ENCODE measurements at places on chromosomes 4 and X. TPM values are rescaled to one million over a fixed set of nuclear protein-coding genes. Genes with fewer than 3 reads are reported as not detected.
A peak's percentile ranks its signal among the peaks of the same experiment; 100 is the strongest.

DNA sequence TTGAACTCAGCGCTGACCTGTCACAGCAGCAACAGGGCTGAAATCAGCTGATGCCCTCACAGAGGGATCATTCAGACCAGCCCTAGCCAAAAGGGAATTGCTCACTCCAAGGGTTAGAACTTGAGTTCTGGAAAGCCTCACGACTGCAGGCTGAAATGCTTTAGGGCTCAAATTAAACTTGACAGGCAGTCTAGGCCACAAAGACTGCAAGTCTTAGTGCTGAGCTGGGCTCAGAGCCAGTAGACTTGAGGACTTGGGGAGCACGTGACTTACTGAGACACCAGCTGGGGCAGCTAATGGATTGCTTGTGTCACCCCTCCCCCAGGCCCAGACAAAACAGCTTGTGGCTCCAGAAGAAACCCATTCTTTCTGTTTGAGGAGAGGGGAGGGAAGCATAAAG lies 119.0 kb upstream of the SLC6A14 start:
- peak; percentile 37 for DNase-seq

- DNase-seq: no peak
Measured at GRCh38 chr4:84956014-84956413, 10.5 kb downstream of the WDFY3 start.

The EDA gene
- 19.1 TPM for total RNA-seq

GRCh38 chr4:37685823-37686372 lies 278 bp downstream of the RELL1 start:
- peak; percentile 81 for DNase-seq

GRCh38 chr4:58301376-58301999 lies 1191.3 kb upstream of the IGFBP7 start:
- DNase-seq: peak; percentile 20

GRCh38 chrX:17403189-17403691 lies 28.2 kb downstream of the NHS start:
- peak; percentile 4 for DNase-seq

The ASB12 gene
- not detected for total RNA-seq

The SYTL4 gene
- total RNA-seq: 1.2 TPM

DNA sequence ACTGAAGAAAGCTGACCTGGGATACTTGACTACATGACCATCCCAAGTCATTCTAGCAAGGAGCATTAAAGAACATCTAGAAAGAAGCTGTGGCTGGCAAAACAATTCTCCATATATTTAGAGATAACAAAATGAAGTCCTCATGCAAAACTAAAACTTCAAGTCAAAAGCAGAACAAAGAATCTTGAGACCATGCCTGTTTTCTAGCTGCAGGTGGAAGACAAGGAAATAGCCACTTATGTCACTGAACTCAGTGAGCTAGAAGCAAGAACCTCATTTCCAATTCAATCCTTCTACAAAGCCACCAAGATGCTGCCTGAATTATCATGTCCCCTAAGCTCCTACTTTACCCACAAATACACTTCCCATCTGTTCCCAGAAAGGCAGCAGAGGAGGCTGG lies 13.8 kb downstream of the USP46 start:
- no peak for DNase-seq

DNA sequence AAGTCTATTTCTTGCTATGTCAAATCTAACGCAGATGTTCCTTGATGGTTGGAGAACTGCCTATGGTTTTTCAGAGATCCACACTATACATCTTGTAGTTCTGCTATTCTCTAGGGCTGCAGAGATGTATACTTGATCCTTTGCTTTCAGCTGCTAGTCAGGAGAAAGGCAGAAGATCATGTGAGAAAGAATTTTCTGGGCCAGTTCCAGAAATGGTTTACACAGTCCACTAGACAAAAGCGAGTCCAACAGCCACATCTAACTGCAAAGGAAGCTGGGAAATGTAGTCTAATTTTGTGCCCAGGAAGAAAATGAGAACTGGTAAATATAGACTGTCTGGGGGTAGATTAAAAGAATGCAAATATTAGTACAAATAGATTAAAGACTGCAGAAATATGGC lies 394.3 kb upstream of the SLIT2 start:
- peak; percentile 31 for DNase-seq

GRCh38 chr4:171812333-171812664 lies 905 bp upstream of the GALNTL6 start:
- DNase-seq: no peak

The FNIP2 gene
- 53.2 TPM for total RNA-seq

DNA sequence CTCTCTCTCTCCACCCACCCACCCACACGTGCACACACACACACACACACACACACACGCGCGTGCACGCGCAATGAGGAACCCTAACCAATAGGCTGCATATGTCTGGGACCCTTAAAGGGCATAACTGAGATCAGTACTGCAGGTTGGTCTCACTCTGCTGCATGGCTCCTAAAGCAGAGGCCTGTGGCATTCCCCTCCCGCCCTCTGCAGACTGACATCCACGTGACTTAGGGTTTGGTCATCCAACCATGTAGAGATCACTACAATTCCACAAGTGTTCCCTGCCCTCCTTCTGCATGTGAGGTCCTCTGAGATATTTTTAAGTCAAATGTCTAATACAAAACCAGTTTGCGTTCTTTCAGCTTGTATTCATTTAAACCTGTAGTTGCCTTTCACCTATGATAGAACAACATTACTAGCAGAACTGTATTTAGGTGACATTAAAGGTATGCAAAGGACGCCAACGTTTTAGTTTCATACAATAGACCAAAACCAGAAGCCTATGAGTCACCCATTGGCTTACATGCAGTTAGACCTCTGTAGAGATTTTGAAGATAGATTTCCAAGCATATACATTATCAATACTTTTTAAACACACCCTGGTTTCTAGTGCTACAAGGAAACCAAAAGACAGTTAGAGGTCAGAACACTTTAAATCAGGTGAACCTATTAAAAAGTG lies 10.1 kb downstream of the XAGE5 start:
- no peak for DNase-seq

DNA sequence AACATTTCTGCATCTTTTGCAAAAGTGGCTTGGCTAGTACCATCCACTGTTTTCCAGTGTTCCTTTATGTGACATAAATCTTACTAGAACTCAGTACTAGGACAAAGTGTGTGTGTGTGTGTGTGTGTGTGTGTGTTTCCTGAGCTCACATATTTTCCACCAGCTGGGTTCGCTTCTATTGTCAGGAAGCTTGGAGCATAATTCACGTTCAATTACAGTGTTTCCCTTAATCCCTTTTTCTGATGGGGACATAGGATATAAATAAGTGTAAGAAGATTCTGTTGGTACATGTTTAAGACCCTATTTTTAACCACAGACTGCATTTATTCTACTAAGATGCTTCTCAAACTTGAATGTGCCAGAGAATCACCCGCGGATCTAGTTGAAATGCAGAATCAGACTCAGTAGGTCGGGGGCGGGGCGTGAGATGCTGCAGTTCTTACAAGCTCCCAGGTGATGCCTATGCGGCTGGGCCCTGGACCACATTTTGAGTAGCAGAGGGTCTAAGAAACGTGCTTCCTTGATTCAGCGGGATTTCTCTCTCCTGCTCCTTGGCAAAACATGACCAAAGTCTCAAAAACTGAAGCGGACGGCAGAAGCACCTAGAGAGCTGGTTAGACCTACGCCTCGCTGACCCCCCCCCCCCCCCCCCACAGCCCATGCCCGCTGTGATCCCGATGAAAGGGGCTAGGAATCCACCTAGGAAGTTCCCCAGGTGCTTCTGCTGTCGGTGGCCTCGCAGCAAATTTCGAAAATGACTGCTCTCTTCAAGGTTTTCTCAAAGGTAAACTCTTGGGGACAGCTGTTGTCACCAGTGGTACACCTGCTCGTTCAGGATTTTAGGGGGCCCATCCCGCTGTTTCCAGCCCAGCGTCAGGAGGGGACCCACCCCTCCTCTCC lies 797 bp downstream of the CD99L2 start:
- peak; percentile 58 for DNase-seq

- no peak for DNase-seq
Measured at GRCh38 chr4:16431866-16432265, 205.6 kb upstream of the TAPT1 start.

The TSPAN7 gene
- 12.3 TPM for total RNA-seq

DNA sequence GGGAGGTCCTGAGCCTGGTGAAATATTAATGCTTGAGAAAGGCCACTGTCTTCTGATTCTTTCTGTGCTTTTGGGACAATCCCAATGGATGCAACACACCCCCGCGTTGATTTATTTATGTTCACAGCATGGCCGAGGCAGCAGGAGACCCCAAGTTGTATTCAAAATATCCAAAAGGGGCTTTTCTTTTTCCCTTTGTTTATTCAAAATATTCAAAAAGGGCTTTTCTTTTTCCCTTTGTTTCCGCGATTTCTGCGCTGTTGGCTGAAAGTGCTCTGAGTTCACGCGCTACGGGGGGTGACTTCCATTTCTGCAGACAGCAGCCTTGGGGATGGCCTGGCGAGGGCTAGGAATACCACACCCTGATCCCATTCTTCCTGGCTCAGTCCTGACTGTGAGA lies 59.5 kb upstream of the PPP2R3B start:
- DNase-seq: no peak

DNA sequence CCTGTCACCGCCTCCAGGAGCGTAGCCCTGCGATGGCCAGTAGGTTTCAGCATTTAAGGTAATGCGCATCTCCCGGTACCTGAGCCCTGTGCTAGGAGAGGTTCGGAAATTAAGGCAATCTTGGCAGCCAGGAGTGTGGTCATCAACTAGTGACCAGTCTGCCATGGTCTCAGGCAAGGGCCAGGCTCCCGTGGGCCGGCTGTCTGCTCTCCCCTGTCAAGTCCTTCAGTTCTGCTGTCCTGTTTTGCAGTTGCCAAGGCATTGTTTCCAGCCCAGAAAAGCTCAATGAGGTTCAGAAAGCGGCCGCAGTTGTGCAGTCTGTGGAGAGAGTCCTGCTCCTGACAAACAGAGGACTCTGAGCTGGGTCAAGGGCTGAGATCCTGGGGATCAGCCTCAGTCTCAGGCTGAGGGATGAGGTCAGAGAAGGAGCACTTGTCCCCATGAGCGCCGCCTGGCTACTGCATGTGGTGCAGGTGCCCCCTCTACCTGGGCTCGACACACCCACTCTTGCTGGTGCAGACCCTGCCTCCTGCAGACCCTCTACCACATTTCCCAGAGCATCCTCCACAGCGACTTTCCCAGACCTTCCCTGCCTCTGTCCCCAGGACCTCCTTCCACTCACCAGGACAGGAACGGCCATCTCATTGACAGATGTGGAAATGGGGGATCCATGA lies 53.4 kb upstream of the PSAPL1 start:
- DNase-seq: no peak

The MAML3 gene
- total RNA-seq: 8.7 TPM

DNA sequence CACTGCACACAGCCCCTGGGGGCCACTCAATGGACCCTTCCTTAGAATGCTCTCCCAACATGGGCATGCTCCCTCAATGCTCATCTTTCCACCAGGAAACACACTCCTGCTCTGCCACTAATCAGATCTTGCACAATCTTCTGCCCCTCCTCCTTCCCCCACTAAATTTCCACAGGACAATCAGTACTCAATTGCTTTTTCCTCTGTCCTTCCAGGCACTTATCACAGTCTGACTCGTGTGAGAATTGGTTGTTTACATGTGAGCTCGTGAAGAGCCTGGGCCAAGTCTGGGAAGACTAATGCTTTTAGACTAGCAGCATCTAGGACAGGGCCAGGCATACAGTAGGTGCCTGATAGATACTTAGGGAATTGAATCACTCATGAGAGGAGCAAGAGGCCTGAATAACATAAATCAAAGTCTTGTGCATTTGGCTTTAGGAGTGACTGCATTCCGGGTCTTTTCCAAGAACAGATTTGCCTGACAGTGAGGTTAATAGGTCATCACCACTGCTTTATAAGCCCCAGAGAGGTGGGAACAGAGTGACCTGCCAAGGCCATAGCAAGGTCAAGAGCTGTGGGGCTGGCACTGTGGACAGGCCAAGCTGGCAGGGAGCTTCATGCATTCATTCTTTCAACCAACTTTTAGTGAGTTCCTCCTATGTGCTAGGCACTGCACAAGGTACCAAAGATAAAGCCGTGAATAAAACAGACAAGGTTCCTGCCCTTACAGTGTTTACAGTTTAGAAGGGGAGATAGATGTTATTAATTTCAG lies 55.0 kb downstream of the PRPS1 start:
- DNase-seq: peak; percentile 61

The NDNF gene
- 27.5 TPM for total RNA-seq

- peak; percentile 79 for DNase-seq
Measured at GRCh38 chrX:134026565-134027311, 41.3 kb upstream of the GPC3 start.

GRCh38 chrX:13939741-13940597 lies 89.7 kb downstream of the GEMIN8 start:
- no peak for DNase-seq

The TCEAL5 gene
- total RNA-seq: not detected

The CRLF2 gene
- total RNA-seq: not detected

DNA sequence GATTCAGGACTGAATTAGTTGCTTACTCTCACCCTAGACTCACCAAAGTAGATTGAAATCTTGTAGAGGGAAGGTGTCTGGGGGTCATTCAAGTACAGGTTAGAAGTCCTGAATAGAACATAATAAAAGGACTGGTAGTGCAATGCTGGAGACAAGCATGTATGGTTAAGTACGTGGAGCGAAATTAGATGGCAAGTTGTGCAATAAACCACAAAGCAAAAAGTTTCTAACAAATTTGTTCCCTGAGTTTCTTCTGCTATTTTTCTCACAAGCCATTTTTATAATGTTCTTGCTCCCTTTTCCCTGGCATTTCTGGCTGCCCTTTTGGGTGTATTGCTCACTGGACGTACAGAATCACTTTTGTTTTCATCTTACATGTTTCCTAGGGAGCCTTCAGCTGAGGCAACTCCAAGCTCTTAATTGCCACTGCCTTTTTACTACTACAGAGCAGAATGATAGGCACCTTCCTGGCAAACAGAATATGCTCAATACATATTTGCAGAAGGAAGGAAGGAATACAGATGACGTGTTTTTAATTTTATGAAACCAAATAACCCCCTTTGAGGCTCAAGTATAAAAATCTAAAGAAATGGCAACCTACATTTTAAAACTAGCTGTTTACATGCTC lies 23.4 kb downstream of the LANCL3 start:
- no peak for DNase-seq

GRCh38 chrX:41499984-41500383 lies 52.8 kb downstream of the NYX start:
- no peak for DNase-seq

The CACNA1F gene
- total RNA-seq: 1.6 TPM

DNA sequence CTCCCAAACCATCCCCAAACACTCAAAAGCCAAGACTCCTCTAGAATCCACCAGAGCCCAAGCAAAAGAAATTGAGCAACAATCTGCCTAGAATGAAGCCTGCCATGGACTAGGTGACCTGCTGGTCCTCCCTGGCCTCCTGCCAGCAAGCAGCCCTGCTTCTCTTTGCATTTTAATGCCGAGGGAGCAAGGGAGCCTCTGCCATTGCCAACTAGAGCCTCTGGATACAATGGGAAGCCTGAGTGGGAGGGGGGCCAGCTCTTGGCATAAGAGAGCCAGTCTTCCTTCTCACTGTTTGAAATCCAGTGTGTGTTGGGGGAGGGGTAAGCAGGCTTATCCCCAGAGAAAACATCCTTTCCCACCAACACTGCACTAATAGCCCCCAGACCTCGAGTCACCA lies 1.5 kb upstream of the GDPD2 start:
- no peak for DNase-seq

DNA sequence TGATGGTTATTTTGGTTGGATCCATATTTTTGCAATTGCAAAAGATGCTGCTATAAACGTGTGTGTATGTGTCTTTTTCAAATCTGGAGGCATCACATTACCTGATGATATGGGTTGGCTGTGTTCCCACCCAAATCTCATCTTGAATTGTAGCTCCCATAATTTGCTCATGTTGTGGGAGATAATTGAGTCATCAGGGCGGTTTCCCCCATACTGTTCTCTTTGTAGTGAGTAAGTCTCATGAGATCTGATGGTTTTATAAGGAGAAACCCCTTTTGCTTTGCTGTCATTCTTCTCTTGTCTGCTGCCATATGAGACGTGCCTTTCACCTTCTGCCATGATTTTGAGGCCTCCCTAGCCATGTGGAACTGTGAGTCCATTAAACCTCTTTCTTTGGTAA lies 33.4 kb downstream of the APOOL start:
- DNase-seq: no peak
